Inflammatory macrophage treated with lipopolysaccharide for 4 hours (primary cell): ENCODE measurements at places on chromosomes 1 and 21.

GRCh38 chr1:21874778-21875547, 62.1 kb downstream of the HSPG2 start:
- DNase-seq, result no peak

DNA sequence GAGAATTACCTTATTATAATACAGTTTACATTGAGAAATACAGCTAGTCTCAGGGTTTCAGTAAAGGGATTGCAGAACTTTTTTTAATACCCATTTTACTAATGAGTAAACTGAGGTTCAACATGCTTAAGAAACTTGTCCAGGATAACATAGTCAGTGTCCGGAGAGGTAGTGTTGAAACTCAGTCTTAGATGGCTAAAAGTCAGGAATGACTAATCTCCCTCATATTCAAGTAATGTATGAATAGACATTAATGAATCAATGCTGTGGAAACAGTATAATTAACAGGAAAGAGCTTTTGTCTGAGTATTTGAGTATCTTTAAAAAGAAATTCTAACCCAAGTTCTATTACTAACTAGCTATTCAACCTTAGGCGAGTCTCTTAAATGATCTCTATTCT, 397.6 kb downstream of the PLA2G4A start:
- DNase-seq, result no peak

DNA sequence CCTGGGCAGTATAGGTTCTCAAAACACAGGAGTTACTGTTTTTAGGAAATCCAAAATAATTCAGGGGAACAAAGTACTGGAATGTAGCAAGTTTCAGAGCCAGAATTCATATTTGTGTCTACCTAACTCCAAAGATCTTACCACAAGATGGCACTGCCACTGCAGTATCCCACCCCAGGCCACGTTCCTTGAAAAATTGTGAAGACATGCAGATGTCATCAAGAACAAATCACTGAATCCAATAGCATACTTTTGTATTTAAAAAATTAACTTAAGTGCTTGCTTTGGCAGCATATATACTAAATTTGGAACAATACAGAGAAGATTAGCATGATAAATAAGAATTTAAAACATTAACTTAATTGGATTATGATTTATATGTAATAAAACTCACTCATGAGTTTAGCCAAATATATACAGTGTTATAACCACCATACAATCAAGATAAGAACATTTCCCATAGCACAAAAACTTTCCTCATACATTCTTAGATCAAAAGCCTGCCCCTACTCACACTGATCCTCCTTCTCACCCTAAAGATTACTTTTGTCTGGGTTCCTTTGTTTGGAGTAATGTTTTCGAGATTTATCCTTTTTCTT, 209.9 kb downstream of the FAF1 start:
- DNase-seq, result no peak

GRCh38 chr1:209428241-209428921, 155.1 kb upstream of the CAMK1G start:
- DNase-seq, result no peak

GRCh38 chr1:85554630-85555327, 25.8 kb upstream of the CCN1 start:
- no peak for DNase-seq

GRCh38 chr1:111323231-111323630, 32.6 kb downstream of the CHIA start:
- no peak for DNase-seq

DNA sequence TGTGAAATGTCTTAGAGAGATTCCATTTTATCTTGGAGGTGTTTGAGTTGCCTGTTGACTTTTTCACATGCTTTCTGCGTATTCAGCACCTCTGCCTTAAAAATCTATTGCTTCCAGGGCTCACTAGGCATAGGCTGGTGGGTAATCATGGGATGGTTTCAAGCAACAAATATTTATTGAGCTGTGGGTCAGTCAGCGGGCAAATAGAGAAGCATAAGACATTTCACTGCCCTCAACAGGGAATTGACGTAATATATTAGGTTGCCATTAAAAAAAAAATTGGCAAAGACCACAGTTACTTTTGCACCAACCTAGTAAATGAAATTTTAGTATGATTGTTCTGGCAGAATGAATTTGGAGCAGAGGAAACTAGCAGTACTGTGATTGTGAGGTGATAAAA, 44.3 kb upstream of the NBL1 start:
- no peak for DNase-seq

- peak; percentile 87 for DNase-seq
Observed at GRCh38 chr21:39000496-39000895, 182.8 kb downstream of the PSMG1 start.

DNA sequence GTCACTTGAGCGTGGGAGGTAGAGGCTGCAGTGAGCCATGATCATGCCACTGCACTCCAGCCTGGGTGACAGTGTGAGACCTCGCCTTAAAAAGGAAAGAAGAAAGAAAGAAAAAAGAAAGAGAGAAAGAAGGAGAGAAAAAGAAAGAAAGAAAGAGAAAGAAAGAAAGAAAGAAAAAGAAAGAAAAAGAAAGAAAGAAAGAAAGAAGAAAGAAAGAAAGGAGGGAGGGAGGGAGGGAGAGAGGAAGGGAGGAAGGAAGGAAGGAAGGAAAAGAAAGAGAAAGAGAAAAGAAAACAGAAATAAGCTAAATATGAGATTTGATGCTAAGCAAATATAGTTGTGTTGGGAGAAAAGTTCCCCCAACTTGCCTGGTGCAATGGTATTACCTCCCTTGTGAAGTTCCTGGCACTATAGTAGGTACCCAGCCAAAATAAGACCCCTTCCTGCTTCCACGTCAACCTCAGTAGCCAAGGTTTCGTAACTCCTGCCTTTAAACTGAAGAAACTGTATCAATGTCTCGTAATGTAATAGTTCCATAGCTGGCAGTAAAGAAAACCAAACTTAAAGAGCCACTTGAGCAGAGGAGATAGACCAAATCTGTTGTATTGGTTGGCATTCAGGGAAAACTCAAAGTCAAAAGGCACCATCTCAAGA, 88.1 kb upstream of the HNRNPU start:
- DNase-seq, result no peak

DNA sequence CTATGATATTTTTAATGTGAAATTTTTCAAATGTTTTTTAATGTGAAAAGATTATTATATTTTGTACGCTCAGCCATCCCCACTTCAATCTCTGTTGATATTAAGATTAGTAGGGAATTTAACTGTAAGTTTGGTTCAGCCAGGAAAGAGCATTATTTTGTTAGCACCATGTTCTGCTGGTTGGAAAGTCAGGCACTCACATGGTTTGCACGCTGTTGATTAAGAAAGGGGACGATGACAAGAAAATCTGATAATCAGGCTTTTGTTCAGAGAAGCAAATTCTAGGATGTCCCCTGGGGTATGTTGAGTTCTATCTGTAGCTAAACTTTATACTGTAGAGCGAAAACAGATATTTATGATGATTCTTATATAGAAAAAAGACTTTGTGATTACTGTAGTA, 115.1 kb downstream of the OSBPL9 start:
- DNase-seq, result no peak

GRCh38 chr21:25826652-25827051, 91.9 kb downstream of the GABPA start:
- DNase-seq, result no peak

- DNase-seq, result no peak
Observed at GRCh38 chr1:24317956-24318614, 1.1 kb upstream of the GRHL3 start.

GRCh38 chr1:52348704-52349300, 17.2 kb downstream of the CC2D1B start:
- DNase-seq, result peak; percentile 9

- DNase-seq, result no peak
Observed at GRCh38 chr1:206682111-206682510, 2.6 kb upstream of the MAPKAPK2 start.

- DNase-seq, result no peak
Observed at GRCh38 chr21:25562660-25563059, 44.6 kb downstream of the MRPL39 start.

DNA sequence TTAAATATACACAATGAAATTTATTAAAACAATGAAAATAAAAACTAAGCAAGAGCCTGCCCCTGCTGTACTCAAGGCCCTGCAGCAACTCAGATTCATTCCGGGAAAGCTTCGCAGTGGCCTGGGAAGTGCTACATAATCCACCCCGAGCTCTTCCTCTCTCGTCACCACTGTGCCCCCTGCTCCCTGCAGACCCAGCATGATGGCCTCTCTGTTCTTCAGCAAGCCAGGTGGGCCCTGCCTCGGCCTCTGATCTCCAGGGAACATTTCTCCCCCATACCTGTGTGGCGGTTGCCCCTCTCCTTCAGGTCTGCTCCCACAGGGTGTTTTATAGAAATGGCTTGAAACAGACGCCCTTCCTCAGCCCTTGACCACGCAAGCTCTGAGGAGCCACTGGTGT, 10.6 kb downstream of the RNF187 start:
- no peak for DNase-seq

DNA sequence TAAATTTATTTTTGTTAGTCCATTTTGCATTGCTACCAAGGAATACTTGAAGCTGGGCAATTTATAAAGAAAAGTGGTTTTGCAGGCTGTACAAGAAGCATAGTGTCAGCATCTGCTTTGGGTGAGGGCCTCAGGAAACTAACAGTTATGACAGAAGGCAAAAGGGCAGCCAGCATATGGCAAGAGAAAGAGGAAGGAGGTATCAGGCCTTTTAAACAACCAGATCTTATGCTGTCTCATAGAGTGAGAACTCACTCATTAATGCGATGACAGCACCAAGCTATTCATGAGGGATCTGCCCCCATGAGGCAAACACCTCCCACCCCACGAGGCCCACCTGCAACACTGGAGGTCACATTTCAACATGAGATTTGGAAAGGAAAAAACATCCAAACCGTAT, 898.4 kb downstream of the KCNT2 start:
- DNase-seq, result no peak

GRCh38 chr1:239954836-239955235, 136.8 kb upstream of the FMN2 start:
- DNase-seq, result no peak

GRCh38 chr1:57860931-57861565, 437.2 kb upstream of the DAB1 start:
- no peak for DNase-seq

- DNase-seq, result no peak
Observed at GRCh38 chr1:25821630-25822091, 1.9 kb downstream of the MTFR1L start.

DNA sequence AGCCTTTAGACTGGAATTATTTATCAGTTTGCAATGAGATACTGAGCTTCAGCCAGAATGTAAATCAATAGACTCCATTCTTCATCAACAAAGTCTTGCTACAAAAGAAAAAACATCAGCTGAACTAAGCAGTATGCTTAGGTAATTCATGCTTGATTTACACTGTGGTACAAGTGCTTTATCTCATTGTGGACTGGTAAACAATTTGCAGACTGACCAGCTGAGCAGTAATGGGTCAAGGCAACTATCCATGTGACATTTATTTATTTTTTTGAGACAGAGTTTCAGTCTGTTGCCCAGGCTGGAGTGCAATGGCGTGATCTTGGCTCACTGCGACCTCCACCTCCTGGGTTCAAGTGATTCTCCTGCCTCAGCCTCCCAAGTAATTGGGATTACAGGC, 39.8 kb upstream of the SYT2 start:
- DNase-seq, result no peak

DNA sequence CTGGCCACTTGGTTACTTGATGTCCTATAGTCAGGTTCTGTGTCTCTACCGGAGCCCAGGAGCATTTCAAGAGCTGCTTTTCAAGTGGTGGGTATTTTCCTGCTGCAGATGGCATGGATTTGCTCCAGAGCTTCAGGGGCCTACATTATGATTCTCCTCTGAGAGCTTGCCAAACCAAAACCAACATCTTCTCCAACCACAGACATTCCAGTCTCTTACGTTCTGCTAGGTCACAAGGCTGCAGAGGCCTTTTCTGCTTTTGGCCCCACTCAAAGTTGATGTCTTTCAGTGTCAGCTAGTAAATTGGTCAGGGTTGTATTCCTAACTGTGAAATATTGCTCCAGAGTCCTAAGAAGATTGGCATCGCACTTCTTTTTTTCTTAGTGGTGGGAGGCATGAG, 14.7 kb upstream of the AQP10 start:
- DNase-seq, result no peak

DNA sequence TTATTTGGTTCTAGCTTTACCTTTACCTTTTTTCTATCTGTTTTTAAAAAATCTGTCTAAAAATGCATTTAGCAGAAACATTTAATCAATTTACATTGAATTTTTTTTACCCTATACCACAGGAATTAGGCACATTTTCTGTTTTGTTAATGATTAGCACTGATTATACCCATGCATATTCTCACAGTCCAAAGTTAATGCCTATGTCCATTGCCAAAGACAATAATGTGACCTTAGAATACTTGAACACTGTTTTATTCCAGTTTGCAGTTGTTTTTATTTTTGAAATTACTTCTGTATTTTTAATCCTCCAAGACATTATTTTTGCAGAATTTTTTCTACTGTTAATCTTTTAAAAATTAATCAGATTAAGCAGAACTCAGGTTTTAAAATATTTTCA, 11.0 kb upstream of the AMY2B start:
- DNase-seq, result no peak

DNA sequence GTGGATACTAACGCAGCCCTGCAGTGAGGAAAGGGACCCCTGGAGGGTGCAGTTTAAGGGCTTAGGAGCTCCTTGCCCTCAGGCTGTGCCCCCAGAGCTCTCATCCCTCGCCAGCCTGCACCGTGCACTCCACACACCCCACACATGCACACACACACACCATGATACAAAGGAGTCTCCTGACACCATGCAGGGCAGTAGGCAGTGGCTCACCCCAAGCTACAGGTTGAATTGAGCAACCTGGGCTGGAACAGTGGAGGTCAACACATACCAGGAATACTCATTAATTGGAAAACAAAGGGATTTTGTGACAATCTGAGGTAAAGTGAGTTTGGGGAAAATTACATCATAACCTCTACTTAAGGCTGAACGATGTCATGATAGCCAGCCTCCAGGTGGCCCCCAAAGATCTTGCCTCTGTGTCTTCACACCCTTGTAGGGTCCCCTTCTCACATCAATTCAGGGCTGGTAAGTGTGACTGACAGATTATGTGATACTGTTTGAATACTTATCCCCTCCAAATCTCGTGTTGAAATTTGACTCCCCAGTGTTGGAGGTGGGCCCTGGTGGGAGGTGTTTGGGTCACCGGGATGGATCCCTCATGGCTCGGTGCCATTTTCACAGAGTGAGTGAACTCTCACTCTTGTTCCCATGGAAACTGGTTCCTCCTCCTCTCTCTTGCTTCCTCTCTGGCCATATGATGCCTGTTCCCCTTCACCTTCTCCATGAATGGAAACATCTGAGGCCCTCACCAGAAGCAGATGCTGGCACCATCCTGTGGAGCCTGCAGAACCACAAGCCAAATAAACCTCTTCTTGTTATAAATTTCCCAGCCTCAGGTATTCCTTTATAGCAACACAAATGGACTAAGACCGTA, 111.0 kb upstream of the RAB4A start:
- DNase-seq, result peak; percentile 53
